ENCODE measurements at places on chromosomes 3 and 15.

DNA sequence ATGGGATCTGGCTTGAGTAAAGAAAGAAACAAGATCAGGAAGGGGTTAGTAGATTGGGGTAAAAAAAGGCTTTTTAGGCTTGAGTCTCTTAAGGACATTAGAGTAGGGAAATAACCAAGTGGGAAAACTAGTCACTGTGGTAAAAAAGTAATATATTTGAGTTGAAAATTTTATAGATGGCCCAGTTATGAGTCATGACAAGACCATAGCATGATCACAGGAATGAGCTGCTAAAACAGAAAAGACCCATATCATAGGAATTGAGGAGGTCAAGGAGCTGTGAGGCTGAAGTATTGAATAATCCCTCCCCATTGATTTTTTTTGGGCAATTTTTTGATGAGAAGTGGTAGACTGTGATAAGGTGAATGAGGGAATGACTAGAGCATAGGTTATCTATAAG, 69.2 kb upstream of the TBC1D5 start:
- no peak for DNase-seq

- no peak for DNase-seq
Measured at GRCh38 chr3:194488055-194488742, 1.4 kb upstream of the ATP13A3 start.

DNA sequence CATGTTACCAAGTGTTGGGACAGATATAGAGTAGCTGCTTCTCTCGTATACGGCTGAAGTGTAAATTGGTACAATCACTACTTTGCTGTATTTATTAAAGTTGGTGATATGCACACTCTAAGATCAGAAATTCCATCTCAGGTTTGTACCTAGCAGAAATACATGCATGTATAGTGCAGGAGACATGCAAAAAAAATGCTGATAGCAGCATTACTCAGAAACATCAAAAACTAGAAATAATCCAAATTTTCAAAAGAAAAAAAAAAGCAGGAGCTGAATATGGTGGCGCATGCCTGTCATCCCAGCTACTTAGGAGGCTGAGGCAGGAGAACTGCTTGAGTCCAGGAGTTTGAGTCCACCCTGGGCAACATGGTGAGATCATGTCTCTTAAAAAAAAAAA, 31.3 kb upstream of the BCL2A1 start:
- no peak for DNase-seq

DNA sequence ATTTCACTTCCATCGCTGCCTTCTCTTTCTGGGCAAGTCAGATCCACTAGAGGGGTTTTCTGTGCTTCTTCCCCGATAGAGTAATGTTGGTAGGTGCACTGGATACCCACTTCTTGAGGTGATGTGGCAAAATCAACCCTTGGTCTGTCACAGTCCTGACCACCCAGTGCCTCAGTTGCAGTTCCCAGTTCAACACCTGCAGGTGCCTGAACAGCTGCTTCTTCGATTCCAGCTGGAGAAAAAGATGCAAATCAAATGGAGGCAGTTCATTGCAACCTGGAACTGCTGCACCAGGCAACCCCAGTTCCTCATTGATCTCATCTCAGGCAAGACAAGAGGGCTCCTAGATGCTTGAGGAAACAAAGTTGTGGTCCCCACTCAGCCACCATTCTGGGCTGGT, 186.6 kb downstream of the UBE2E2 start:
- DNase-seq: no peak

DNA sequence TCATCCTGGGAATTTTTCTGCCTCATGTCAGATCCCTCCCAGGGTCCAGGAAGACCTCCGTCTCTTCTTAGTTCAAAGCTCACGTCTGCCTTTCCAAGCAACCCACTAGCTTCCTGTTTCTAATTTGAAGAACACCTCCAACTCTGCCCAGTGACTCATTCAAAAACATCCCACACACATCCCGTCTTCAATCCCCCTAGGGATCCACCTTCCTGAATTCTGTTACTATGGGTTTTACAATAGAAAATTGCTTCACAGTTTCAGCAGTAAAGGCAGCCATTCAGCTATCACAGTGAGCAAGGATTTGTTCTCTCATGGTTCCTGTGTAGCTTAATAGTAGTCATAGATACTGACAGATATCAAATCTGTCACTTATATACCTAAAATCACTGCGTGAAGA, 308.3 kb upstream of the CCDC54 start:
- DNase-seq: no peak

DNA sequence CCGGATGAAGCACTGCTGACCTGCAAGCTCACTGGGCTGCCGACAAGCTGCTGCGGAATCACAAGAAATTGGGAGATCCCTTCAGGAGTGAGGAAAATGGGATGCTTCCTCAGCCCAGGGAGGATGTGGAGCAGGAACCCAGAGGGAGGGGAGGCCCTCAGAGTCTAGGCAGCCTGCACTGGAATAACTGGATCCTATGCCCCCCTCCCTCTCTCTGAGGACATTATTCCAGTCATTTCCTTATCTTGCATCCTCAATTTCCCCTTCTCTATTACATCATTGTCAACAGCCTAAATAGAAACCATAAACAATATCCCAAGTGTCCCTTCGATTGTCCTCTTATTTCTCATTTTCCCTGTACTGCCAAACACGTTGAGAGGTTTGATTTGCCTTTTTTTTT, 169.0 kb downstream of the OPA1 start:
- DNase-seq: no peak

- DNase-seq: no peak
Measured at GRCh38 chr3:67384016-67384415, 270.4 kb downstream of the SUCLG2 start.

DNA sequence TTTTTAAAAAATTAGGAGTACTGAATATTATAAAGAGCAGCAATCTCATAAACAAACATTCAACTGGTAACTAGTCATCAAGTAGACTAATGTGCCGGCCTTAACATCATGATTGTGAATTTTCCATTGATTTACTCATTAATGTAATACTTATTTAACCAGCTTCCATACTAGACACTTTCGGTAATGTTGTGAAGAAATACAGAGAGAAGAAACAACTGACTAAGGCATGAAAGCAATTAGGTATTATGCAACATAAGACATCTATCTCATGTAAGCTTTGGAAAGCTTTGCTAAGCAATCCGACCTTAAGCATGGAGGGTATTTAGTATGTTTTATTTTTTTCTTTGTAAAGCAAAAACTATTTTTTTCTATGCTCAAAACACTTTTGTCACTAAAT, 108.0 kb downstream of the IL1RAP start:
- no peak for DNase-seq

GRCh38 chr3:136351905-136352304, 101.8 kb downstream of the PCCB start:
- no peak for DNase-seq

GRCh38 chr3:186264608-186265400, 97.2 kb downstream of the DGKG start:
- DNase-seq: no peak

GRCh38 chr15:38536201-38536676, 28.4 kb downstream of the RASGRP1 start:
- DNase-seq: peak; percentile 16

DNA sequence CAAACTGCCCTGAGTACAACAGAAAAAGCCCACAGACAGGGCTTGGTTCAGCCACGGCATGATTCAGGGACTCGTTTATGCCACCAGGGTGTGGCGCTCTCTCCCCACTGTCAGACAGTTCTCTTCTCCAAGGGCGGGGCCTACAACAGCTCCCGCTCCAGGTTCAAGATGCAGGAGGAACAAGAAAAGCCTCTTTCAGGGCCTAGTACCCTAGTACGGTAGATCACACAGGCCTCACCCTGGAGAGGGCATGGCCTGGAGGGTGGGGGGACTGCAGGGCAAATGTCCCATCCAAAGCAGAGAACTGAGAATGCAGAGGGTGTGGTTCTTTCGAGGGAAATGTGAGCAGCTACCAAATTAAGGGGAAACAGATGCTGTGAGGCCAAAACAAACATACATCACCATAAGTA, 12.0 kb downstream of the MESD start:
- peak; percentile 39 for DNase-seq

DNA sequence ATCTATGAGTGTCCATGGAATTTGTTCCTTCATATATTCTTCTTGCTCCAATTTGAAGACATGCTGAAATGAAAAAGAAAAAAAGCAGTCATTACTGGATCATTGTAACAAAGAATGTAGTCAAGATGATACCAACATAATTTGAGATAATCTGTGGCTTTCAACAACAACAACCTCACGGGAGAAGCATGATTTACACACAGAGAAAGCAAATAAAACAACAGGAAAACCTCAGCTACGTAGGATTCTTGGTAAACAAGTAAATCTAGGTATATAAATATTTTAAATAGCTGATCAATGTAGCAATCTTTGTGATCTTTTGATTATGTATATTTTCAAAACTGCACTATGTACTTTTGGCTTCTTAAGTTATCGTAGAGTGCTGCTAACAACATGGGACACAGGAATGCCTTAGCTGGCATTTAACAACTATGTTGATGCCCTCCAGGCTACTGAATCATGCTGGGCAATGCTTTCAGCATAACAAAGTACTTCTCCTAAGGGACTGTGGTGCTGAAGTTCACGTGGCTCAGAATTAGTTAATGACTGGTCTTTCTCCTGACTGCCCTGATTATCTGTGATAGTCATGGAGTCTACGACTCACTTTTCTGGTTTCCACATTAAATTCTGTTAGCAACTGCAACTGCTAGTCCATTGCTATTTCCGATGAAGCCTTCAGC, 96.5 kb upstream of the MYO5C start:
- no peak for DNase-seq

- DNase-seq: no peak
Measured at GRCh38 chr3:1251282-1252060, 158.6 kb downstream of the CNTN6 start.

DNA sequence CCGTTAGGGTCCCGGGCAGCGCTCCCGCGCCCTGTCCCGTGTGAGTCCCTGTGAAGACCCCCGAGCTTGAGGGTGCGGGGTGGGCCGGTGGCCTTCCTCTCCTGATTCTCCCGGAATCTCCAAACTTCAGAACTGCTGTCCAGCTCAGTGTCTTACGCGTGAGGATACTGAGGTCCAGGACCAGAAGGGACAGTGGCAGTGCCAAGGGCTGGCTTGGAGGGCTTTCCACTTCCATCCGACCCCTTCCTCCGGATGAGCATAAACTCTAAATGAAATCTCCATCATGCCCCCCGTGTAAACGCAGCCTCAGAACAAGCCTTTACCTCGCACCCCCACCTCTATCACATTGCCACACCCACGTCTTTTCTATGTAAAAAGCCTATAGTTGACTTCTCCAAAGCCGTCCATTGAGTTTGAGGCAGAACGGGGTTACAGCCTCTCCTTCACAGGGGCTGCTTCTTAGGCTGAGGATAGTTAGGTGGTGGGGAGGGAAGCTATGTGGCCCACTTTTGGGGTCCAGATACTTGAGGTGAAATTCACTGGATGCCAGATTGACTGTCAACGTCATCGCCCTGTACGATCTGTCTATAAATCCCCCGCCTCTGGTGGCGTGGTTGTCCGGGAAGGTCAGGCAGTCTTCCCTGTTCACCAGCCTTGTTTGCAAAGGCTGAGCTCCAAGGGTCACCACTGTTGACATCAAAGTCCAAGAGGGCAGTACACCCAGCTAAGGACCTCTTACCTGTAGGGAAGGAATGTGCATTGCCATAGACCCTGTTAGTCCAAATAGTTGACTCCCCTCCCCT, 1.1 kb downstream of the EDEM1 start:
- DNase-seq: peak; percentile 71

DNA sequence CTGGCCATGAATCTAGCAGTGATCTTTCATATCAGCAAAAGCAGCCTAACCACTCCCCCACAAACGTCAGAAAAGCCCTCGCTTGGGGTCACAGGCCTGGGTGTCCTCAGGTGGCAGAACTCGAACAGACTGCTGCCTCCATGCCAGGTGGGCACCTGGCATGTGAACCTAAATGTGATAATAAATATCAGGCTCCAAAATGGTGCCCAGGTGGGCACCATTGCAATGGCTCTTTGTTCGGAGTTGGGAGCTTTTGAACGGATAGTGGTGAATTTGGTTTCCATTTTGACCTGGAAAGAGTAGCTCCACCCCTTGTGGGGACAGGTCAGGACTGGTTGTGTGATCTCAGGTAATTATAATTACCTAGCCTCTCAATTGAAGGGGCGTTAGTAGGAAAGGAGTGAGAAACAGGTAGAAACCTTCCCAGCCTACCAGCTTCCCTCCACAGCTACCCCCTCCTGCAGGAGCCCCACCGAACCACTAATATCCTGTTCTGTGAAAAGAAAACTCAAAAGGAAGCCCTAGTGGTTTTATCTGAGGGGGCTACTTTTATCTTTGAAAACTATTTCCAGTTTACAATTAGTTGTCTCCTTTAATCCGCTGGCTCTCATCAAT, 18.1 kb downstream of the MYO1E start:
- DNase-seq: no peak

- DNase-seq: no peak
Measured at GRCh38 chr3:128062033-128062745, 10.0 kb downstream of the SEC61A1 start.

DNA sequence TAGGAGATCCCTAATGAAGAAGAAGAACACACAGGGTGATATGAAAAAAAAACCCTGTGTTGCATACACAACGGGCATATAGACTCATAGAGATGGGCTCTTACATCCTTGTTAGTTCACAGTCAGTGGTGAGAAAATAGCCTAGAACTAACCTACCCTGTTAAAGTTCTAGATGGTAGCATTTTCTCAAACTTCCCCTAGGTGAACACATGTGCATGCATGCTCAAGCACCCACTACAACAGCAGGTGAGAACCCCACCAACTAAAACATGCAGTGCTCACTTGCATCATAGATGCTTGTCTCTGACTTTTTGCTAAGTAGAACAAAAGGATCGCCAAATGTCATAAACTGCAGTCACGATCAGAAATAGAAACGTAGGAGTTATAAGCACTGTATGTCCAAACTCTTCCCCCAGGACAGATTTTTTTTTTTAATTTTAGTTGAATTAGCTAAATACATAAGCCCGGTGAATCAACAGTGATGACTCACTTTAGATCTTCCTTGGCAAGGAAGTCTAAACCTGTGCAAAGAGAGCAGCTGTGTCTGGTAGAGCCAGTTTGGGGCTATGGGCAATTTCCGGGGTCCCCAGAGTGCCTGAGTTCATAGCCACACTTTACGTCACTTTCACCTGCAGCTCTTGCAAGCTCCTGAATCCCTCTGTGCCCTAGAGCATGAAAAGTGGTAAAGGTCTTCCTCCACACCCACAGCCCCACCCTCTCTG, 96.2 kb upstream of the SEMA6D start:
- no peak for DNase-seq

All from retina (tissue), 1 donor.